ENCODE measurements at places on chromosomes 6 and 20.

DNA sequence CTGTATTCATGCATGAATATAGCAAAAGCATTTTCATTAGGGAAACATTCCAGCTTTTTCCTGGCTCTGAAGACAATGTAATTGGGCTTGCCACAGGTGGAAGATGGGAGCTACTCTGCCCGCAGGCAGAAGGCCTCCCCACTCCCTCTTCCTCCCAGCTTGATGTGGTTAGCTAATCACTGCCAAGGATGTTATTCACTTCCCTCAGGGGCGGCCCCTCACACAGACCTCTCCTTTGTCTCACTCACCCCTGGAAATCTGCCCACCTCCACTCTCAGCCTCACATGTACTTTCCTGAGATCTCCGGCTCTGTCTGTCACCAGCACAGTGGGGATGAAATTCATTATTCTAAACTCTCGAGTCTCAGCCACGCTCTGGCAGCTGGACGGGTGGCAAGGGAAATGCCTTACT lies 100.7 kb downstream of the ANKRD60 start:
- DNase-seq: no peak

DNA sequence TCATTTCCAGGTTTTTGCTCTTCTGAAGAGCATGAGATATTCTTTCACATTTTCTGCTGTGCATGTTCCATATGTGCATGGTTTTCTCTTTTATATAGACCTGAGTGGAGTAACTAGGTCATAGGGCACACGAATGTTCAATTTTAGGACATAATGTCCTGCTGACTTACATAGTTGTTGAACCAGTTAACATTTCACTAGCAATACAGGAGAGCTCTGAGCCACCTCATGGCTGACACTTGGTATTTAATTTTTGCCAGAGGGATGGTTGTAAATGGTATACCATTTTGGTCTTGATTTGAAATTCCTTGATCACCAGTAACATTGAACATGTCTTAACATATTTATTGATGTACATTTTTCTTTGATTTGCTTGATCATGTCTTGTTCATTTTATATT lies 38.3 kb downstream of the IGF2R start:
- no peak for DNase-seq

DNA sequence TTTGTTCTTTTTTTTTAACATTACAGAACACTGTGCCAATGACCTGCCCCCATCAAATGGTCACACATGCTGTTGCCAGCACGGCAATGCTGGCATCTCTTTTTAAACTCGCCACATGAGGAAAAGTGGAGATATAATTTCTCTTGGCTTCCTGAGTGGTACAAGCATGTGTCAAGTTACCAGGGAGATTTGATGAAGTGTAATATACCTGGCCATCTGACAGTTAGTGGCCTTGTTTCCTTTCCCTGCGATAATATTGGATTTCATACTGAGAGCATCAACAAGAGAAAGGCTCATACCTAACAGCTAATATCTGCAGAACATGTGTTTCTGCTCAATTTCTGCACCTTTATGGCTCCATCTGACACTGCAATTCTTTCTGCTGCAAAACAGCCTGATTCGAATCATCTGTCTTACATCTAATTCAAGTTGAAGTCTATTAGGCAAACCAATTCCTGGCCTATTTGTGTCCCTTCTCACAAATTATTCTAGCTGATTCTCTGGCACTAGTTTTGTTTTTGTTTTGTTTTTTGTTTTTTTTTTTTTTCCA lies 519.5 kb downstream of the PREX1 start:
- no peak for DNase-seq

DNA sequence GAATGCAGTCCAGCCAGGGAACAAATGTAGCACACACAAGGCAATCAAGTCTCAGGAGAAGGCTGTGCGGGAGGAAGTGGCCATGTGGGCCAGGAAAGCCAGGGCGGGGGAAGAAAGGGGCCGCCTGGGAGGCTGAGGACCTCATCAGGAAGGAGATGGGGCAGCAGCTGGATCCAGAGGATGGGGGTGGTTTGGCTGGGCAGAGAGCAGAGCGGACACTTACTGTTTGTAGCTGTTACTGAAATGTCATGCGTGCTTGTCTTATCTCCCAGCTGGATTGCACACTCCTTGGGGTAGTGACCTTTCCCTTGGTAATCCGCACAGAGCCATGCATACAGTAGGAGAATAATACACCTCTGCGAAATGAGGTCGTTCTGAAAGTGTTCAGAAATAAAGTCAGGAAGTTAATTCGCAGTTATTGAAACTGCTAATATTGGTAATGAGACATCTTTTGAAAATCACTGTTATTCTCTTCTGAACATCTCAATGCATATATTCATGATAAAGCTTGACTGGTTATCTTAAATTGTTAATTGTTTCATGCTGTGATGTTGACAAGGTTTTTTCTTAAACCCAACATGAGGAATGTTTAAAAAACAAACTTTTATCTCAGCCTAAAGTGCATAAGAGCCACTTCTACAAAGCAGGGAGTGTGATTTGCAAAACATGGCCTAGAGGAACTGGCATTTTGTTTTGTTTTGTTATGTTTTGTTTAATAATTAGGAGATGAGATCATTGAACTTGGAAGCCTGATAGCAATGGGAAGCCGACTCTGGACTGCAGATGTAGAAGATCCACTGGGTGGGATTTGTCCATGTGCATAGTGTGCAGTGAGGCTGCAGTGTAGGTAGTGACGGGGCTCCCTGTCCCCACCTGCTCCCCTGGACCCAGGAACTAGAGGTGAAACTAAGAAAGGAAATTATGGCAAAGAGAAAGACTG lies 18.0 kb upstream of the MAP3K4 start:
- no peak for DNase-seq

DNA sequence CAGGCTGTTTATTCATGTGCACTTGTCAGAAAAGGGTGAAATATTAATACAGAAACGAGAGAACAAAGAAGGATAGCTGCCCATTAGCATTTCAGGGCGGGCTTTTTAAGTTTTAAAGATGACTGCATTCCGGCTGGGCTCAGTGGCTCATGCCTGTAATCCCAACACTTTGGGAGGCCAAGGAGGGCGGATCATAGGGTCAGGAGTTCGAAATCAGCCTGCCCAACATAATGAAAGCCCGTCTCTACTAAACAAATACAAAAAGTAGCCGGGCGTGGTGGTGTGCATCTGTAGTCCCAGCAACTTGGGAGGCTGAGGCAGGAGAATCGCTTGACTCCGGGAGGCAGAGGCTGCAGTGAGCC lies 130.5 kb downstream of the HFE start:
- DNase-seq: no peak

- DNase-seq: no peak
Measured at GRCh38 chr6:81561071-81561564, 191.4 kb downstream of the TENT5A start.

DNA sequence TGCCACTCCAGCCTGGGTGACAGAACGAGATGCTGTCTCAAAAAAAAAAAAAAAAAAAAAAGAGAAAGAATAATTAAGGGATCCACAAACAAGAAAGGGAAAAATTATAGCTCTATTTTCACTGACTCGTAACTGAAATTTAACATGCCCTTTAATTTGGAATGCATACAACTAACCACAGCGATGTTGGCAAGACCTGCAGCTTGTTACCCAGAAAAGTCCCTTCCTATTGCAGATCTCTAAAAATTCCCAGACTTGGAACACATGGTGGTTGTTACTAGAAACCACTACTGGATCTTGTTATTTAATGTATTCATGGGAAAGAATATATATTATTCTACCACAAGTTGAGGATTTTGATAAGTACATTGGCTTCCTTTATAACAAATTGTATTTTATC lies 27.8 kb upstream of the SMIM28 start:
- no peak for DNase-seq
